ENCODE measurements at places on chromosomes 11 and 22. TPM values are rescaled to one million over a fixed set of nuclear protein-coding genes. Genes with fewer than 3 reads are reported as not detected.

The NPAS4 gene
- not detected for total RNA-seq

The HSPB2 gene
- total RNA-seq, result 0.79 TPM

The MS4A18 gene
- total RNA-seq, result not detected

The MUC2 gene
- not detected for total RNA-seq

The KCNQ1 gene
- total RNA-seq, result not detected

The STX5 gene
- total RNA-seq, result 35.5 TPM

The SMIM38 gene
- 0.72 TPM for total RNA-seq

The PNPLA3 gene
- 5.5 TPM for total RNA-seq

The CRYBB3 gene
- not detected for total RNA-seq

The IL10RA gene
- not detected for total RNA-seq

The KCNE3 gene
- total RNA-seq, result 2.6 TPM

The DEAF1 gene
- total RNA-seq, result 33.0 TPM

The SLC22A9 gene
- not detected for total RNA-seq

The DAGLA gene
- 3.8 TPM for total RNA-seq

The UBE2L6 gene
- 46.3 TPM for total RNA-seq

The P4HA3 gene
- total RNA-seq, result 39.1 TPM

The TTC36 gene
- 1.3 TPM for total RNA-seq

The RAB3IL1 gene
- total RNA-seq, result 11.8 TPM

The LAYN gene
- total RNA-seq, result 35.2 TPM
